ENCODE measurements at places on chromosomes 3 and 15.

GRCh38 chr3:16551342-16551976, 38.0 kb upstream of the RFTN1 start:
- DNase-seq = no peak

GRCh38 chr3:49703443-49703927, 14.1 kb downstream of the RNF123 start:
- no peak for DNase-seq

GRCh38 chr3:56003129-56003528, 465.1 kb downstream of the ERC2 start:
- DNase-seq = no peak

DNA sequence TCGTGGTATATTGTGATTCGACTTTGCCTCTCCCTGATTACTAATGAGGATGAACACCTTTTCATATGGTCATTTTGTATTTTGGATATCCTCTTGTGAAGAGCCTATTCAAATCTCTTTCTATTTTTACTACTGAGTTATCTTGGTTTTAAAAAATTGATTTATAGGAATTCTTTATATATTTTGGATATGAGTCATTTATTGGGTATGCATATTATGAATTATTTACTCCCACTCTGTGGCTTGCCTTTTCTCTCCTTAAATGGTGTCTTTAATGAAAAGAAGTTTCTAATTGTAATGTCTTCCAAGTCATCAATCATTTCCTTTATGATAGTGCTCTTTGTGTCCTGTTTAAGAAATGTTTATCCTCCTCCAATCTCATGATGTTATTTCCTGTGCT, 191.5 kb upstream of the DPH6 start:
- DNase-seq = no peak

DNA sequence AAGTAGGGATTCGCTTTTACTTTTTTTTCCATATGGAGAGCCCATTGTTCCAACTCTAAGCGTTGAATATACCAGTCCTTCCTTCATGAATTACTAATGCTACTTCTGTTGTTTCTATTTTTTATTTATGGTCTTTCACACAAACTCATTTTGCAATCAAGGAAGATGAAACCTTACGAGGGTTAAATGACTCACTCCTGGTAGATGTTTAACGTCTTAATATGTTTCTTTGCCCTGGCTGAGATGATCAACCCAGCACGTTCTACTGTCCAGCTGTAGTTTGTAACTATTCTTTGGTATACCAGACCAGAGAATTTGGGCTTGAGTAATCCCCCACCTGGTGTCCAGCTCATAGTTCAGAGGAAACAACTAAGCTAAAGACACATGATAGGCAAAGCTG, 23.1 kb downstream of the CDCP1 start:
- no peak for DNase-seq

GRCh38 chr15:63884953-63885352, 51.2 kb upstream of the HERC1 start:
- DNase-seq = no peak

- DNase-seq = no peak
Observed at GRCh38 chr3:103002425-103003176, 567.8 kb downstream of the ZPLD1 start.

DNA sequence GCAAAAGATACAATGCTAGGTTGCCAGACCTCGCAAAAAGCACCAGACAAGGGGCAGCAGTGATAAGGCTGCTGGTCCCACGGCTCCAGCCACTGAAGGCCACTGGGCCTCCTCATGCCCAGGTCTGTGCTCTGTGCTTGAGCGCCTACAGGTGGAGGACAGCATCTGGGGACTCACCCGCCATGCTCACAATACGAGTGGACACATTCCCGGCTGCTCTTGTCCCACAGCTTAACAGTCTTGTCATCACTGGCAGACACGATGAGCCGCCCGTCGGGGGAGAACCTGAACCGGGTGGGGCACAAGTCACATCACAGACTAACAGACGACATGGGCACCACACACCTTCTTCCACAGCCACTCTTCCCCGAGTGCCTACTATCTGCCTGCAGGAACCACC, 7.4 kb downstream of the POC1A start:
- no peak for DNase-seq

GRCh38 chr15:48396020-48396419, 64.8 kb downstream of the DUT start:
- DNase-seq = no peak

GRCh38 chr3:176351408-176351807, 845.9 kb downstream of the TBL1XR1 start:
- no peak for DNase-seq

- DNase-seq = peak; percentile 7
Observed at GRCh38 chr3:61530355-61530754, 31.0 kb upstream of the PTPRG start.

GRCh38 chr15:92878593-92879053, 21.5 kb upstream of the CHD2 start:
- DNase-seq = no peak

GRCh38 chr15:38706956-38707355, 142.3 kb upstream of the RASGRP1 start:
- no peak for DNase-seq

- no peak for DNase-seq
Observed at GRCh38 chr3:17573396-17573795, 169.0 kb downstream of the TBC1D5 start.

GRCh38 chr3:64975147-64975546, 287.3 kb upstream of the ADAMTS9 start:
- no peak for DNase-seq

All from HL-60 (cell line).